Bronchus fibroblast of lung (primary cell): ENCODE measurements at places on chromosomes 5 and 9. TPM values are rescaled to one million over a fixed set of nuclear protein-coding genes. Genes with fewer than 3 reads are reported as not detected.

The GLDC gene
- total RNA-seq, result 0.30 and 0.34 TPM in 2 replicates

The ZNF367 gene
- total RNA-seq, result 3.9 and 5.2 TPM in 2 replicates

The ST8SIA4 gene
- total RNA-seq, result 0.34 and 1.9 TPM in 2 replicates

The SKP2 gene
- 27.7 and 35.1 TPM in 2 replicates for total RNA-seq

The LRRC19 gene
- not detected in 2 replicates for total RNA-seq

The HAVCR2 gene
- total RNA-seq, result under 0.01 and 0.17 TPM in 2 replicates

The SMC5 gene
- total RNA-seq, result 10.9 and 16.1 TPM in 2 replicates

The IL3 gene
- not detected in 2 replicates for total RNA-seq

The IL7R gene
- total RNA-seq, result 12.9 and 14.0 TPM in 2 replicates

The OR2V1 gene
- total RNA-seq, result not detected in 2 replicates

The TOR1A gene
- 62.4 and 66.2 TPM in 2 replicates for total RNA-seq

The CARD9 gene
- total RNA-seq, result 1.9 and 2.4 TPM in 2 replicates

The PARP8 gene
- total RNA-seq, result 3.3 and 3.4 TPM in 2 replicates

The NUTM2F gene
- total RNA-seq, result not detected in 2 replicates

The SLC22A5 gene
- total RNA-seq, result 3.2 and 4.6 TPM in 2 replicates

The SH2D3C gene
- total RNA-seq, result under 0.01 TPM in 1 of 2 replicates, not detected in the other

The N4BP3 gene
- total RNA-seq, result 0.34 and 0.45 TPM in 2 replicates

The PLAC8L1 gene
- not detected in 2 replicates for total RNA-seq

The GABBR2 gene
- total RNA-seq, result 4.0 and 5.4 TPM in 2 replicates

The PELO gene
- total RNA-seq, result 18.6 and 19.5 TPM in 2 replicates

The SARDH gene
- total RNA-seq, result 6.2 and 6.7 TPM in 2 replicates

The AGXT2 gene
- not detected in 2 replicates for total RNA-seq

The C5orf63 gene
- 2.0 and 2.2 TPM in 2 replicates for total RNA-seq

The FKTN gene
- total RNA-seq, result 16.4 and 49.6 TPM in 2 replicates

The DMRTA1 gene
- 0.15 and 0.17 TPM in 2 replicates for total RNA-seq

The PWWP2A gene
- total RNA-seq, result 8.8 and 10.1 TPM in 2 replicates

The PHF24 gene
- 0.17 and 0.74 TPM in 2 replicates for total RNA-seq

The DPH7 gene
- total RNA-seq, result 25.9 and 27.7 TPM in 2 replicates

The SMIM33 gene
- total RNA-seq, result not detected in 2 replicates

The NUDCD2 gene
- total RNA-seq, result 6.5 and 10.8 TPM in 2 replicates

The BNC2 gene
- 16.3 and 23.9 TPM in 2 replicates for total RNA-seq

The FAF2 gene
- 27.2 and 33.5 TPM in 2 replicates for total RNA-seq

The PRELID1 gene
- 230 and 248 TPM in 2 replicates for total RNA-seq

The FYB1 gene
- total RNA-seq, result not detected in 2 replicates

The PCDHGA7 gene
- total RNA-seq, result 0.50 and 0.89 TPM in 2 replicates

The MEIKIN gene
- not detected in 2 replicates for total RNA-seq

The HTR1A gene
- total RNA-seq, result not detected in 2 replicates

The ENHO gene
- total RNA-seq, result not detected in 2 replicates

The FRRS1L gene
- total RNA-seq, result under 0.01 TPM in 2 replicates

The GFI1B gene
- total RNA-seq, result under 0.01 TPM in 1 of 2 replicates, not detected in the other

The UIMC1 gene
- 15.0 and 15.8 TPM in 2 replicates for total RNA-seq

The GABRA1 gene
- total RNA-seq, result not detected in 2 replicates

The FAM221B gene
- total RNA-seq, result not detected in 2 replicates

The NPDC1 gene
- 18.7 and 19.6 TPM in 2 replicates for total RNA-seq

The WNT8A gene
- total RNA-seq, result not detected in 2 replicates

The SYK gene
- under 0.01 TPM in 1 of 2 replicates, not detected in the other for total RNA-seq

The SLC36A3 gene
- total RNA-seq, result not detected in 2 replicates

The GPR21 gene
- total RNA-seq, result not detected in 2 replicates

The SRP19 gene
- 46.8 and 91.1 TPM in 2 replicates for total RNA-seq

The SEMA6A gene
- total RNA-seq, result 0.15 and 0.50 TPM in 2 replicates

The BARHL1 gene
- total RNA-seq, result not detected in 2 replicates

The SH3PXD2B gene
- total RNA-seq, result 21.4 and 24.1 TPM in 2 replicates
